PC-3 (cell line): ENCODE measurements at places on chromosomes 12 and 14. TPM values are rescaled to one million over a fixed set of nuclear protein-coding genes. Genes with fewer than 3 reads are reported as not detected.

The PRKCH gene
- total RNA-seq: 80.8 and 170 TPM in 2 replicates

The ISM2 gene
- total RNA-seq: 0.95 TPM in 1 of 2 replicates, not detected in the other

The UNC119B gene
- 15.9 and 23.8 TPM in 2 replicates for total RNA-seq

The PLEK2 gene
- total RNA-seq: 48.0 and 57.2 TPM in 2 replicates

The SDSL gene
- 14.0 and 19.9 TPM in 2 replicates for total RNA-seq

The RD3L gene
- total RNA-seq: not detected in 2 replicates

The DEPDC4 gene
- total RNA-seq: 0.29 and 2.0 TPM in 2 replicates

The IL22 gene
- total RNA-seq: not detected in 2 replicates

The GALNT8 gene
- total RNA-seq: not detected in 2 replicates

The DHRS7 gene
- 236 and 266 TPM in 2 replicates for total RNA-seq

The GALNT16 gene
- total RNA-seq: 0.17 and 0.33 TPM in 2 replicates

The ATL1 gene
- 0.63 and 1.3 TPM in 2 replicates for total RNA-seq

The RIMBP2 gene
- not detected in 2 replicates for total RNA-seq

The DIO3 gene
- 4.9 and 5.8 TPM in 2 replicates for total RNA-seq

The CCDC184 gene
- not detected in 2 replicates for total RNA-seq

The LBHD2 gene
- total RNA-seq: not detected in 2 replicates

The ZCRB1 gene
- 29.7 and 33.9 TPM in 2 replicates for total RNA-seq

The ENDOU gene
- not detected in 2 replicates for total RNA-seq
